ENCODE measurements at places on chromosomes 12 and 14. TPM values are rescaled to one million over a fixed set of nuclear protein-coding genes. Genes with fewer than 3 reads are reported as not detected.

KCNC2 gene
- not detected for total RNA-seq

NGB gene
- total RNA-seq, result not detected

ALDH1L2 gene
- total RNA-seq, result 41.4 TPM

ITGA7 gene
- total RNA-seq, result 68.8 TPM

TCL1B gene
- not detected for total RNA-seq

PKP2 gene
- not detected for total RNA-seq

NANOG gene
- total RNA-seq, result under 0.01 TPM

LUM gene
- total RNA-seq, result 202 TPM

MYH7 gene
- not detected for total RNA-seq

ABCB9 gene
- total RNA-seq, result 16.7 TPM

Measured in smooth muscle cell of trachea (primary cell).